NCI-H1092 (cell line): ENCODE measurements at places on chromosomes 5 and 9.

DNA sequence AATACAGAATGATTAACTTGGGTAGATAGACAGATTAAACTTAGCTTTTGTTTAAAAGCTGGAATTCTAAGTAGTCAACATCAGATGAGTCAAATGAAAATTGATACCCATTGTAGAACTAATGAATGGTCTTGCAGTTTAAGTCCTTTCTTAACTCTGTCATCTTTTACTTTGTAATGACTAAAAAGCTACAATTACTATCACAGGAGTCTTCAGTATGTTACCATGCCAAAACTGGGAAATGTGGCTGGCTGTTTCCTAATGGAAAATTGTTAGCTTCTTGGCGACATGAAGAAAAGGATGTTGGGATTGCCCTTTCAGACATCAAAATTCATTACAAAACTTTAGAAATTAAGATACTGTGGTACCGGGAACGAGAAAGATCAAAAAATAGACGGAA lies 20.2 kb upstream of the ANXA1 start:
- no peak for DNase-seq

- no peak for DNase-seq
Measured at GRCh38 chr9:3323714-3324113, 202.1 kb downstream of the RFX3 start.

DNA sequence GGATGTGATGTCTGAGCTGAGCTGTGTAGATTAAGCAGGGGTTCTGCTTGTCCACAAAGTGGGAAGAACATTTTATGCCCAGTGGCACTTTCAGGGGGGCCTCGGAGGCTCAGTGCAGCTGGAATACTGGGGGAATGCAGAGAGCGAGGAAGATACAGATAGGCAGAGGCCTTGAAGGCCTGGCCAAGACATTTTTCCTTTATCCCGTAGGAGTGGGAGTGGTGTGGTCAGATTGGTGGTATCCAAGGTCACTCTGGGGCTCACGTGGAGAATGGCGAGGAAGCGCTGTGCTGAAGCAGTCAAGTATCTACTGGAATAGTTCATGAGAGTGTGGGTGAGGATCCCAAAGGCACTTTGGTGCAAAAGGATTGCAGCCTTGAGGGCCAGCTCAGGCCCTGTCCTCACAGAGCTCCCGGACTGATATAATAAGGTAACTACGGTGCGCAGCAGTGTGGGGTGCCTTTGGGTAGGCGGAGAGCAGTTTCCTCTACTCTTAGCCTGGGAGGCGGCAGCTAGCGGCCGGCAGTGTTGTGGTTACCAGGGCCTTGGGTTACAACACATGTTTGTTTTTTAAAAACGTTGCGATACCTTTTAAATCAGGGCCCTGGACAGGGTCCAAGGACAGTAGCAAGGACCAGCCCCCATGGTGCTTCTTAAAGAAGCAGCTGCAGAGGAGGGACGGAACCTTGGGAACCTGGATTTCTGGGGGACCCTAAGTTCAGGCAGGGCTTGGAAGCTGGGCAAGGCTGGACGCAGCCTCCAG lies 10.8 kb upstream of the CCDC69 start:
- no peak for DNase-seq

DNA sequence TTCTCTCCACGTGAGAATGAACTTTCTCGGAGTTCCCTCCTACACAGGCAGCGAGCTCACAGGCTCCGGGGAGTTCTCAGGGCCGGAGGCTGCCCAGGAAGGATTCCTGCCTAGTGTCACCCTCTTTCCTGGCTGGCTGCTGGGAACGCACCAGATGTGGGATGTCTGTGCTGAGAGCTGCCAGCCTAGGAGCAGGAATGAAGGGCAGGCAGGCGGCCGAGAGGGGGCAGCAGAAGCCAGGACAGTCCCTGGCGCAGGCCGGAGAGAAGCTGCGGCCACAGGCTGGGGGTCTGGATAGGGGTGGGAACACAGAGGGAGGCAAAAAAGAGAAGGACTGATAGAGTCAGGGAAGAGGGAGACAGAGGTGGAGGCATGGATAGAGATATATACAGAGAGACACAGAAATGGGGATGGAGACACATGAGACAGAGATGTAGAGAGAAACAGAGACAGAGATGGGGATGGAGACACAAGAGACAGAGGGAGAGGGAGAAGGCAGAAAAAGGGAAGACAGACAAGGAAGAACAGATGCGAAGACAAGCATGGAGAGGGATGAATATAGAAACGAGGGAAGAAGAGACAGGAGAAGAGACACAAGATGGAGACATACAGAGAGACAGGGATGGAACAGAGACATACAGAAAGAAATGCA lies 25.3 kb upstream of the ENHO start:
- peak; percentile 47 for DNase-seq

DNA sequence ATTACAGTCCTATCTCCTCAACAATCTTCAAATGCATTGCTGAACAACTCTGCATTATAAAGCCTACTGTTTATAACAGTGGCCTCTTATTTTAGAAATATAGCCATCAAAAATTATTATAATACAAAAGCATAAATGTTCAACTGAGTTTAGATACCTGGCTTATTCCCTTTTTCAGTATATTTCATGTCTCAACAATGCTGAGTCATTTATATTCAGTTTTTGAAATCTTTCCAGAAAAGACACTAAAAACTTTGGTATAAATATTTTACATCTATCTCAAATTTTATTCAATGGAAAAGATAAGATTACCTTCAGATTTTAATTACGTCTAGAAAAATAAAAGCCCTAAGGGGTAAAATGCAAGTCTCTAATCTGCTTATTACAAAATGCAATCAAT lies 37.9 kb downstream of the LURAP1L start:
- DNase-seq: no peak

GRCh38 chr9:5917888-5918287 lies 27.2 kb downstream of the MLANA start:
- no peak for DNase-seq

DNA sequence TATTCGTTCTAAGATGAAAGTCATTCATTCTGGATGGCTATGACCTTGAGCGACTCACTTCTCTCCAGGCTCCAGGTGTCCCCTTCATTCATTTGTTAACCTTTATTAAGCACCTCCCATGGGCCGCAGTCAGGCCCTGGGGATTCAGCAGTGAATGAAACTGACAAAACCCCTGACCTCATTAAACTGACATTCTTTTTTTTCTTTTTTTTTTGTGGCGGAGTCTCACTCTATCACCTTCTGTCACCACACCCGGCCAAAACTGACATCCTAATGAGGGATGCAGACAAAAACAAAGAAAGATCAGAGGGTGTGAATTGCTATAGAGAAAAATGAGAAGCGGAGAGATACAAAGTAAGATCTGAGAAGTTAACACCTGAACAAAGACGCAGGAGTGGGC lies 16.5 kb upstream of the ODF2 start:
- DNase-seq: no peak

- DNase-seq: no peak
Measured at GRCh38 chr9:93205896-93206575, 22.1 kb downstream of the WNK2 start.

GRCh38 chr5:160152901-160153300 lies 33.7 kb upstream of the PWWP2A start:
- no peak for DNase-seq

GRCh38 chr5:84724683-84725082 lies 340.0 kb upstream of the EDIL3 start:
- no peak for DNase-seq

GRCh38 chr9:130693101-130693425 lies 517 bp upstream of the EXOSC2 start:
- DNase-seq: no peak

- no peak for DNase-seq
Measured at GRCh38 chr9:91818647-91819403, 131.2 kb downstream of the ROR2 start.

DNA sequence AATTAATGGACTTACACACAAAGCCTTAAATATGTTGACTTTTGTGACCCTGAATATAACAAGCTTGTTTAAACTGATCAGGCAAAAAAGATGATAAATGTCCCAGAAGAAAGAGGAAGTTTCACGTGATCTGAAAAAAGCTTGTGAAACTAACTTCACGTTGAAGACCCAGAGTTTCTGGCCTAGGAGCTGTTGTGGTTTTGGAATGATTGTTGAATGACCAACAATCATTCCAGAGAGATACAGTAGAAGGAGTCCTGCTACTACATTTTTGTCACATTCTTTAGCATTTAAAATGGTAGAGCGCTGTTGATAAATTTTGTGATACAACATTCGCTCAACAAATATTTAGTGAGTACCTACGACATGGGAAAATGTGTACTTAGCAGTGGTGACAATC lies 143.1 kb upstream of the FBN2 start:
- DNase-seq: no peak

GRCh38 chr9:129677456-129677855 lies 12.0 kb downstream of the PRRX2 start:
- DNase-seq: no peak

DNA sequence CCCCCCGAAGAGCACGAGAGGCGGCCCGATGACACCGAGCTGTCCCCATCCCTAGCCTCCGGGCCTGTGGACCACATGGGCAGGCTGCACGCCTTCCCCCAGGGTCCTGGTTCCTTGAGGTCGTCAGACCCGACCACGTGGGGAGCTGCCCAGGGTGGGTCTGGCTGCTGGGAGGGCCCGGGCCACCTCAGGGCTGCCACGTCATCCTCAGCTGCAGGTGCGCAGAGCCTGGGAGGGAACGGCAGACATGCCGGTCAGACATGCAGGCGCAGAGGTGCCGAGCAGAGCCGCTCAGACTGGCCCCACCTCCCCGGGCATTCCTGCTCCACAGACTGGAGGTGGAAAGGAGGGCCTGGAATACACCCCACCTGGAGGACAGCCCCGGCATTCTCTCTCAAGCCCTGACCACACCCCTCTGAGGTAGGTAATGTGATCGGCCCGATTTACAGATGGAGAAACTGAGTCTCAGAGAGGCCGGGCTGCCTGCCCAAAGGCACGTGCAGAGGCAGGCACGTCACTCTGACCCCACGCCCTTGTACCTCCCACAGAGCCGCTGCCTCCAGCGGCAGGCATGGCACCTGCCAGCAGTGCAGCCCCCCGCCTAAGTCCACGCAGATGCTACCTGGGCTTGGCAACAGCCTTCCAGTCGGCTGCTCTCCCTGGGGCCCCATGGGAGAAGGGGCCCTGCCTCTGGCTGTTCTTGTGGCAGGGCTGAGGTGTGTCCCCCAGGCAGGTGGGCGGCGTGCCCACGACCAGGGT lies 649 bp downstream of the CCDC187 start:
- DNase-seq: no peak

- no peak for DNase-seq
Measured at GRCh38 chr9:105679257-105680022, 14.9 kb upstream of the TMEM38B start.

- no peak for DNase-seq
Measured at GRCh38 chr5:173065155-173065554, 9.0 kb downstream of the CREBRF start.

GRCh38 chr5:96577909-96578308 lies 84.3 kb upstream of the CAST start:
- no peak for DNase-seq

- DNase-seq: no peak
Measured at GRCh38 chr5:178201927-178202235, 2.5 kb upstream of the HNRNPAB start.

GRCh38 chr9:77864211-77864889 lies 167.3 kb downstream of the GNAQ start:
- no peak for DNase-seq

DNA sequence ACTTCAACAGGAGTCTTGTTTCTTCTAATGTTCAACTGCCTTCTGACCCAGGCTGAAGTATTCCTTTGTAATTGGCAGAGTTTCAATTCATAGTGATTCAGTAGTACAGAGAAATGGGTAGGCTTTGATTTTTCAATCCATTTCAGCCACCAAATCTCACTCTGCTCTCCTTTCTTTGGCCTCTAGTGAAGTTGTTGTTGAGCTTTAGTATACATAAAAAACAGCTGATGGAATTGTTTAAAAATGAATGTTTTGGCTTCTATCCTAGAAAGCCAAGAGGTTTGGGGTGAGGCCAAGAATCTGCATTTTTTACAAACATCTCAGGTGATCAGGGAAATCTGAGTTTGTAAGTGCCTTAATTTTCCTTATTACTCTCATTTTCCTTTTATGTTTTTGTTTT lies 182.9 kb upstream of the MAP1B start:
- DNase-seq: no peak

DNA sequence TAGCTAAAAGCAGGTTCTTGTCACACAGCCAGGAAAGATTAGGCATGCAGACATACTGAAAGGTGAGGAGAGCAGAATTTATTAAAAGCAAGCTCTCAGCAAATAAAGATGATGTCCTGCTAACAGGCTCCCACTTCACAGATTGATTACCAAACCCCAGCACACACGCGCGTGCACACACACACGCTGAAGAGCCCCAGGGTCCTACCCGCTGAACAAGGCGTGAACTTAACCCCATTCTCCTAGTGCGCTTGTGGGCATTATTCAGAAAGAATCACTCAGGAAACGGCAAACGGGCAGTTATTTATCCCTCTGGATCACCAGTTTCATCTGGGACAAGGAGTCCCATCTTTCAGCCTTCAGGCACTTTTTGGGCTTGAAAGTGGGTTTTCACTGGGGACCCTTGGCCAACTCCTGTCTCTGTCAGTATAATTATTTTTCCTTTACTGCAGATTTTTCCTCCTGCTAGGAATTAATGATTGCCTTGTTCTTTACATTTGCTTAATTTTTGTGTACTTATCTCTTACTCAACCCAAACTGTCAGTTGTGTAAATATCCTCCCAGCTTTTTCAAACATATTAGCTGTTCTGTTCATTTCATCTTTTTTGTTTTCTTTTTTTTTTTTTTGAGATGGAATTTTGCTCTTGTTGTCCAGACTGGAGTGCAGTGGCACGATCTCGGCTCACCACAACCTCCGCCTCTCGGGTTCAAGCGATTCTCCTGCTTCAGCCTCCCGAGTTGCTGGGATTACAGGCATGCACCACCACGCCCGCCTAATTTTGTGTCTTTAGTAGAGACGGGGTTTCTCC lies 92.6 kb downstream of the RIC1 start:
- no peak for DNase-seq

DNA sequence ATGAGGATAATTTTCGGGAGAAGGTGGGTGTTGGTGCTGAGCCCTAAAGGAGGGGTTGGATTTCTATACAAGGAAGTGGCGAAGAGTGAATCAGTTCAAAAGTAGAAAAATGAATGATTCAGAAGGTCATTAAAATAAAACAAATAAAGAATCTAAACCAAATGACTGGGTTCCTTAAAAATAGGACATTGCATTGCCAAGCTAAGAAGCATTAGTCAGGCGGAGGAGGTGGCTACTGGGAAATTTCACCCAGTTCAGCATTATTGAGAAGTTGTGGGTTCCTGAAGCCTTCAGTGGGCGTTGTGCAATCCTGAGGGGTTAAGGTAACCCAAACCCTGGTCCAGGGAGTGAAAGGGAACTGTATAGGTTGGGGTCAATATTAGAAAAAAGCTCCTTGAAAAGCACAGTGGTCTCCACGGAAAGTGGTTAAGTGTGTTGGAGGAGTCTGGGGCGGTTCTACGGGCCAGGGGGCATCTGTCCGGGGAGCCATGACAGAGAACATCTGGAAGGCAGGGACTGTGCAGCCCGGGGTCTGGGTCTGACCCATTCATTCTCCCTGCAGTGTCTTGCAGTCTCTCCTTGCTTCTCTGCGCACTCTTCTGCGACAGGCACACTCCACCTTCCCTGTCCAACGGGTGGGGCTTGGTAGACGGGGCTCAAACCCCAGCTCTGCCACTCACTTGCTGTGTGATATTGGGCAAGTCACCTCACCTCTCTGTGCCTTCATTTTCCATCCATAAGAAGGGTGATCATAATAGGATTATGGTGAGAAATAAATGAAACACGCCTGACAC lies 27.6 kb upstream of the DUSP1 start:
- no peak for DNase-seq
